ENCODE measurements at places on chromosomes 13 and 19. TPM values are rescaled to one million over a fixed set of nuclear protein-coding genes. Genes with fewer than 3 reads are reported as not detected.

GRCh38 chr19:39867952-39868351, 21.8 kb upstream of the FBL start:
- no peaks in the 10 kb centered on the region for H3K36me3 ChIP-seq
- no peaks in the 10 kb centered on the region for H3K4me1 ChIP-seq
- no peaks in the 10 kb centered on the region for H3K27me3 ChIP-seq
- H3K4me3 ChIP-seq = no peak overlapping the region

- H3K4me3 ChIP-seq = no peak overlapping the region
- no peak overlapping the region for H3K27ac ChIP-seq
- H3K36me3 ChIP-seq = no peaks in the 10 kb centered on the region
- H3K27me3 ChIP-seq = no peaks in the 10 kb centered on the region
- no peak for DNase-seq
Measured at GRCh38 chr13:74452176-74452575, 318.0 kb upstream of the KLF12 start.

DNA sequence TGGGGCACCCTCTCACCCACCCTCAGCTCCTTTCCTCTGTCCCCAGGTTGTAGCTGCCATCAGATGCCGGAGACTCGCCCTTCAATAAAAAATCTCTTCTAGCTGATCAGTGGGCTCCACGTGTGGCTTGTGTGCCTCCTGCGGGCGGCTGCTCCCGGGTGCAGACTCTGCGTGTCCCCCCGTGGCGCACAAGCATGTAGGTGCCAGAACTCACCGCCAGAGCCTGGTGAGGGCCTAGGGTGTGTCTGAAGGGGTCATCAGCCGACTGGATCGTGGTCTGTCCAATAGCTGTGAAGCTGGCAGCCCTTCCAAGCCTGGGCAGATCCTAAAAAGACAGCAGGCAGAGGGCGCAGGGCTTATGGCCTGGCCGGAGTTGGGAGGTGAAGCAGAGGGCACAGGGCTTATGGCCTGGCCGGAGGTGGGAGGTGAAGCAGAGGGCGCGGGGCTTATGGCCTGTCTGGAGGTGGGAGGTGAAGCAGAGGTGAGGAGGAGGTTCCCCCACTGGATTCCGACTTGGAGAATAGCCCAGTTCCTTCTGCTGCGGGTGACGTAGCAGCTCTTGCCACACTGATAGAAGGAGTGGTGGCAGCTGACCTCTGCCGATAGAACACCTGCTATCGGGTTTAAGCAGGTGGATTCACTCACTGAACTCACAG, 11.7 kb downstream of the NOP53 start:
- H3K4me1 ChIP-seq = no peaks in the 10 kb centered on the region
- no peaks in the 10 kb centered on the region for H3K27me3 ChIP-seq
- H3K4me3 ChIP-seq = no peak overlapping the region
- no peak for DNase-seq
- no peak overlapping the region for H3K27ac ChIP-seq

DNA sequence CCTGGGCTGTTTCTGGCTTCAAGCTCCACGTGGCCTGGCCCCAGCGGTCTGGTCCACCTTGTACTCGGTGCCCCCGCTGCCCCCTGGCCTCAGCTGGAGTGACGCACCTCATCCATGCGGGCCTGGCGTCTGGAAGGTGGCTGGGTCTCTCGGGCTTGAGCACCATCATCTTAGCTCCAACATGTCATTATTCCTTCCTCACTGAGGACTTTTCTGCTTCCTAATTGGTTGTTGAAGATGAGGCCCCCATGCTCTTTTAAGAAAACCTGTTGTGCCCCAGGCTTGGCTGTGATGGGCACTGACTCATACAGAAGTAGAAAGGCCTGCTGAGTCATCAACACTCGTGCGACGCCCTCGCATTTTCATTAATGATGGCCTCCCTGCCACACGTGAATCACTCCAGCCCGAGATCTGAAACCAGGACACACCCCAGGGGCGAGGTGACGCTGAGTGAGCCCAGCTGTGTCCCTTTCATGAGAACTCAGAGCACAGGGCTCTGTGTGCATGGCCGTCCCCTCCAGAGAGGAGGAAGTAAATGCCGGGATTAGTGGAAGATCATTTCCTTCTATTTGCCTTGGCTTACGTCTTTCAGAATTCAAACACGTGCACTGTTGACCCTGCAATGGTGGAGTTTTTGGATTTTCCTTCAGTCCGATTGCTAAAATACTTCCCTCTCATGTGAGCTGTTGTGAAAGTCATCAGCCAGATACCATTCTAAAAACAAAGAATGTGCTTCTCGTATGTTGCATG, 14.0 kb upstream of the GJA3 start:
- H3K4me3 ChIP-seq = peak overlapping the region; percentile 46
- peak overlapping the region; percentile 60 for H3K27ac ChIP-seq
- peak; percentile 100 for DNase-seq
- H3K36me3 ChIP-seq = no peaks in the 10 kb centered on the region

GRCh38 chr19:11797491-11797890, 832 bp upstream of the ZNF491 start:
- peak; percentile 89 for DNase-seq
- no peaks in the 10 kb centered on the region for H3K27me3 ChIP-seq
- H3K4me1 ChIP-seq = peaks cover 12% of the 10 kb centered on the region
- no peak overlapping the region for H3K27ac ChIP-seq

GRCh38 chr13:35964863-35965180, 166.4 kb downstream of the DCLK1 start:
- no peak overlapping the region for H3K4me3 ChIP-seq
- no peak for DNase-seq
- no peak overlapping the region for H3K27ac ChIP-seq
- no peaks in the 10 kb centered on the region for H3K36me3 ChIP-seq
- peaks cover 5% of the 10 kb centered on the region for H3K4me1 ChIP-seq

DNA sequence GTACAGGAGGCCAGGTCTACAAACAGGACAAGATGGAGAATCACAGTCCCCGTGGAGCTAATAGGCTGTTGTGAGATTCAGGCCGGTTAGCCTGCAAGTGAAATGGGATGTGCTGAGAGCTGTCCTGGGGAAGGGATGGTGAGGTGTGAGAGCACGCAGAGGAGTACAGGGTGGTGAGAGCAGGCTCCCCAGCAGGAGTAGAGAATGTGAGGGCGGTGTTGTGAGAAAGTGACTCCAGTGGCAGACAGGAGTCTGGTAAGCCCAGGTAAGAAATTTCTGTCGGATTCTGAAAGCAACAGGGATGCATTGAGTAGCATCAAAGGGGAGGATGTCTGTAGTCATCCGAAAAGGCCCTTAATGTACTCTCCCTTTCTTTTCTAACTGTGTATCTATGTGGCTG, 50.7 kb upstream of the GPR183 start:
- H3K4me3 ChIP-seq = no peak overlapping the region
- DNase-seq = no peak
- peaks cover 21% of the 10 kb centered on the region for H3K4me1 ChIP-seq
- no peaks in the 10 kb centered on the region for H3K36me3 ChIP-seq

DNA sequence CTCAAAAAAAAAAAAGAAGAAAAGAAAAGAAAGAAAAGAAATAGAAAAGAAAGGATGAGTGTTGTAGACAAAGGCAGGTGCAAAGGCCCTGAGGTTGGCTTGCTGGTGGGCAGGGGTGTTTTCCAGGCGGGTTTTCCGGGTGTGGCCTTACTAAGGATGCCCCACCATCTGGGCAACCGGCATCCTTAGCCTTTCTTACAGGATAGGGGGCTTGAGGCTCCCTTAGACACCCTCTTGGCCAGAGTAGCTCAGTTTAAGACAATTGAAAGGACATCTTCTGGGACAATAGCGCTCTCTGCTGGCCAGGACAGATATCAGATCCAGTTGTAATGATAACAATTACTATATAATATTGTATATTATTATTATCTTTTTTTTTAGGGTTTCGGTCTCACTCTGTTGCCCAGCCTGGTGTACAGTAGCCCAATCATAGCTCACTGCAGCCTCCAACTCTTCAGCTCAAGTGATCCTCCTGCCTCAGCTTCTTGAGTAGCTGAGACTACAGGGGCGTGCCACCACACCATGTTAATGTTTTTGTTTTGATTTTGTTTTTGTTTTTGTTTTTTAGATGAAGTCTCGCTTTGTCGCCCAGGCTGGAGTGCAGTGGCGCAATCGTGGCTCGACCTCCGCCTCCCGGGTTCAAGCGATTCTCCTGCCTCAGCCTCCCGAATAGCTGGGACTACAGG, 1.4 kb upstream of the QTRT1 start:
- no peaks in the 10 kb centered on the region for H3K4me1 ChIP-seq
- no peaks in the 10 kb centered on the region for H3K36me3 ChIP-seq
- no peaks in the 10 kb centered on the region for H3K27me3 ChIP-seq
- H3K27ac ChIP-seq = no peak overlapping the region
- no peak overlapping the region for H3K4me3 ChIP-seq

GRCh38 chr13:57918086-57918485, 286.5 kb downstream of the PCDH17 start:
- no peak overlapping the region for H3K4me3 ChIP-seq
- H3K27me3 ChIP-seq = no peaks in the 10 kb centered on the region
- H3K36me3 ChIP-seq = no peaks in the 10 kb centered on the region
- no peak overlapping the region for H3K27ac ChIP-seq

GRCh38 chr19:362683-363082, 18.1 kb upstream of the MIER2 start:
- DNase-seq = no peak
- no peak overlapping the region for H3K4me3 ChIP-seq
- no peaks in the 10 kb centered on the region for H3K4me1 ChIP-seq
- H3K27ac ChIP-seq = no peak overlapping the region

Gene EHD2
- total RNA-seq = 163 TPM

Gene CLEC17A
- not detected for total RNA-seq

Gene TMEM150B
- total RNA-seq = not detected

Gene ZNF221
- 3.8 TPM for total RNA-seq

Gene TSSK6
- total RNA-seq = 0.25 TPM

Gene PSG7
- not detected for total RNA-seq

Gene DNAAF3
- 0.25 TPM for total RNA-seq
